Activated CD8-positive, alpha-beta memory T cell treated with anti-CD3 and anti-CD28 coated beads for 48 hours (primary cell): ENCODE measurements at places on chromosomes 3 and 15.
A peak's percentile ranks its signal among the peaks of the same experiment; 100 is the strongest.

DNA sequence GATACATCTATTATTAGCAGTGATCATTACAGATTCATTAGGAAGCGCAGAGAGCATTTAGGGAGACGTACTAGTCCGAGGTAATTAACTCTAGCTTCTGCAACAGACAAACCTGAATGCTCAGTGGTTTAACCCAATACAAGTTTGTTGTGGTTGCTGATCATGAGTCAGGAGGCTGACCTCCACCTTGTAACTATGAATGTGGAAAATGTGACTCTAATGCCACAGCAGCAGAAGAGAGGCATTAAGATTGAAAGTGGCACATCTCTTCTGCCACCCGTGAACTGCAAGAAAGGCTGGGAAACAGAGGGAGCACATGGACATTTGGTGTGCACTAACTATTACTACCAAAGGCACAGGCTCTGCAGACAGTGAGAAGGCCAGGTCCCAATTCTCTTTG, 71.2 kb upstream of the C3orf80 start:
- no peak for DNase-seq

- no peak for DNase-seq
Observed at GRCh38 chr3:135691240-135691639, 274.3 kb upstream of the PPP2R3A start.

DNA sequence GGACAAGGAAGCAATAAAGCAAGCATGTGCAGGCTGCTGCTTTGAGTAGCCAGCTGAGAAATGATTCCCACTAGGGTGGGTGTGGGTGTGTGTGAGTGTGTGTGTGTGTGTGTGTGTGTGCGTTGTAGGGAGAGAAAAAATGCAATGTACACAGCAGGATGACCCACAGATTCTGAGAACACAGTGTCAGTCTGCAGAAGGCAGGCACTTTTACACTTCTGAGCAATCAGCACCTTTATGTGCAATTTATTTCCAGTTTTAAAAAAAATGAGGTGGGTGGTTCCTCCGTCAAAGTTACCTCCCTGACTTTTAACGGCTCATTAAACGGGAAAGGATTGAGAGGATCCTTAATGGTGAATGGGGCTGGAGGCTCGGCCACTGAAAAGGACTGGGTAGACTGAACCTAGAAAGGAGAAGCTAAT, 38.5 kb upstream of the LIPC start:
- no peak for DNase-seq

- DNase-seq: no peak
Observed at GRCh38 chr15:52021892-52022540, 3.0 kb downstream of the MAPK6 start.

DNA sequence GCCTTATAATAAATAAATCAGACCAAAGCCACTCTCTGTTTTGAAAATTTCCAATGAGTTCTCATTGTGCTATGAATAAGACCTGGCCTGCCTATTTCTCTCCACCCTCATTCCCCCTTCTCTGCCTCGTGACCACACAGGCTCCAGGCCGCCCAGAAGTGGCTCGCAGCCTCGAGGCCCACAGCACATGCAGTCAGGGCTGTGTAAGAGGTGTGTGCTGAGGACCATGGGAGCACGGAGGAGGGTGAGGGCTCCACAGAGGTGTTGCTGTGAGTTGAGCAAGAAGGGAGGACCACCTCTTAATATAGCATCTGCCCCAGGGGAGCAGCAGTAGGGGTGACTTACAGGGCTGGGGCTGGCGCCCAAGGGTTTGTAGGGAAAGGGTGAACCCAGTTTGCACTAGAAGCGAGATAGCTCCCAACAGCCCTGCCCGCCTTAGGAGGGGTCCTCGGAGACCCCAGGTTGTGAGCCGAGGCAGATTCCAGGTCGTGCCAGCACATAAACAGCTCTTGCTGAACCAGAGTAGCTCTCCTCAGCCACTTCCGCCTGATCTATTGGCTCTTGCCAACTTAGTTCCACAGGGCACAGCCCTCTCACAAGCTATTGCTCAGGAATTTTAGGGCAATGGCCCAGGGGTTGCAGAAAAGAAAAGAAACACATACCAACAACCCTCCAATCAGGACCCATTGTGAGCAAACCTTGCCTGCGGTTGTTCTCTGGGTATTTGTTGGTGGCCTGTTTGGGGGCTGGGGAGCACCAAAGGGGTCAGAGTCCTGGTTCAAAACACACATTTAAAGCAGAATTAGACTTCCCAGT, 117.7 kb downstream of the MYLK start:
- DNase-seq: no peak

DNA sequence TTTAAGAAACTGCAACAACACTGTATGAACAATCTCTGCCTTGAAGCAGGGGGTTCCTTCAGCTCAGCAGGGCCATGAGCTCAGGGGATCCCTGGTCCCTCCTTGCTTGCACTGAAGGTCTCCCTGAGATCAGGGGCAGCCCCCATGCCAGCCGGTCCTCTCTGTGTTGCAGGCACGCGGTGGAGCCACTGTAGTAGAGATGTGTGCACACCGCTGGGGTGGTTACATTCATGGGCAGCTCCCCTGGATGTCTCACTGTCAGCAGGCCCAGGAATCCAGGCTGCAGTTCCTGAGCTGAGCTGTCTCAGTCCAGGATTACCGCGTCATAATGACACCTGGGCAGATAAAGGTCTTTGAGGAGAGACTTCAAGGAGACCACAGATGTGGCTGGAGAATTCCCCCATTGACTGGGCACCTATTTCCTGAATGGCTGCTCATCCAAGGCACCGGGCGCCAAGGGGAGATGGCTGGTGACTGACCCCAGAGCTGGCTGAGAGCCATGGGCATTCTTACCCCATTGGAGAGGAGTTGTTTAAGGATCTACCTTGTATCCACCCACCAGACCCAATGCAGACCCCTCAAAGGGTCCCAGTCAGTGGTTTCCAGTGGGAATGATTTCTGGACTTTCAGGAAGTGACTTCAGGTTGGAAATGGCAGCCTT, 10.4 kb upstream of the KLF13 start:
- DNase-seq: no peak

GRCh38 chr15:63530752-63531299, 26.4 kb downstream of the USP3 start:
- no peak for DNase-seq

- DNase-seq: no peak
Observed at GRCh38 chr15:63482874-63483323, 21.5 kb upstream of the USP3 start.

- DNase-seq: no peak
Observed at GRCh38 chr15:32652178-32652577, 10.7 kb downstream of the SCG5 start.

DNA sequence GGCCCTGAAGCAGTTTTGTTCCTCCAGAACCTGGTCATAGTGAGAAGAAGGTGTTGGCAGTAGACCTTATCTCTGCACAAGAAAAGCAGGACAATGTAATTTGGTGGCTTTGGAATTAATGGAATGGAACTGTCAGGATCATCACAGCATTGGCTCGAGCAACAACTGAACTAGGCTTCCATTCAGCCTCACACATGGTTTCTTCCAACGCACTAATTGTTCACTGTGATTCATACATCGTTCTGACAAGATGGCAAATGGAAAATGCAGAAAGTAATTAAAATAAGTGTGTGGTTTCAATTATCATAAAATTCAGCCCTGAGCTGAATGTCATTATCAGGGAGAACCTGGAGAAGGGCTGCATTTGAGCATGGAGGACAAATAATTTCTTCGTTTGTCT, 80.6 kb downstream of the MFSD1 start:
- no peak for DNase-seq

GRCh38 chr3:73866846-73867245, 242.1 kb upstream of the PDZRN3 start:
- DNase-seq: no peak

DNA sequence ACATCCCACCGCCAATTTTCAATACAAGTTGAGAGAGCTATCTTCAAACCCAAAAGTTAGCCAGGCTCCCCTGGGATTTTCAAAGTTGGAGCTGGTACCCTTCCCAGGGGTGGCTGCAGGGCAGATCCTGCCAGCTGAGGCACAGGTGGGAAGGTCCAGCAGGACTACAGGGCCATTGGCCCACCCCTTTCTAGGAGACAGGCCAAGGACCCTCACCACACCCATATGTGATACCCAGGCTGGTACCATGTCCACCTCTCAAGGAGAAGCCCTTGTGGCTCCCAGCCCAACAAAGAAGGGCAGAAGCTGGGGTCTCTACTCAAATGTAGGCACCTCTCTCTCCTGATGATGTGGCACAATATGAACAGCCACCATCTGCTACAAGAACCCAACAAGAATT, 8.0 kb downstream of the POC1A start:
- no peak for DNase-seq

GRCh38 chr3:161349529-161350312, 21.6 kb downstream of the SPTSSB start:
- DNase-seq: no peak

GRCh38 chr3:9214185-9214584, 35.3 kb downstream of the SRGAP3 start:
- no peak for DNase-seq

GRCh38 chr3:15601399-15602145, at the start of the genes BTD and HACL1:
BTD (plus strand) TSS chr3:15601745; CDS start chr3:15635440, 33,695 bp downstream.
HACL1 (minus strand) TSS chr3:15601569; CDS start chr3:15601463, 106 bp downstream.
- peak; percentile 96 for DNase-seq

- no peak for DNase-seq
Observed at GRCh38 chr3:100899440-100900091, 93.7 kb downstream of the ABI3BP start.

DNA sequence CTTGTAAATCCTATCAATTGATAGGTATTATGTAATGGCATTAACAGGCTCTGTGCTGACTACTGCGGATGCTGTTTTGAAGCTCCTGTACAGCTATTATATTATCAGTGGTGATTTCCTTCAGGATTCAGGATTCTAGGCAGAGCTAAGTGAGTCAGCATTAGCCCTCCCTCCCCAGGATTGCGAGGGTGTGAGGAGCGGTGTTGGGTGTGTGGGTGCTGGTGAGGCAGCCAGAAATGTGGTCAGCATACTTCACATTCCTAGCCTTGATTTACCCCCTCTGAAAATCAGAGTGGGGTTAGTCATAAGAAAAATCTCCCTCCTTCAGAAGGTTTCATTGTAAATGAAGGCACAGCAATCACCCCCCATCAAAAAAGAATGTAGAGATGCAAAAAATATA, 72.5 kb downstream of the SNTN start:
- no peak for DNase-seq

- DNase-seq: no peak
Observed at GRCh38 chr15:85980946-85981345, 98.7 kb upstream of the AGBL1 start.

GRCh38 chr3:18868911-18869689, 279.2 kb upstream of the KCNH8 start:
- peak; percentile 11 for DNase-seq

DNA sequence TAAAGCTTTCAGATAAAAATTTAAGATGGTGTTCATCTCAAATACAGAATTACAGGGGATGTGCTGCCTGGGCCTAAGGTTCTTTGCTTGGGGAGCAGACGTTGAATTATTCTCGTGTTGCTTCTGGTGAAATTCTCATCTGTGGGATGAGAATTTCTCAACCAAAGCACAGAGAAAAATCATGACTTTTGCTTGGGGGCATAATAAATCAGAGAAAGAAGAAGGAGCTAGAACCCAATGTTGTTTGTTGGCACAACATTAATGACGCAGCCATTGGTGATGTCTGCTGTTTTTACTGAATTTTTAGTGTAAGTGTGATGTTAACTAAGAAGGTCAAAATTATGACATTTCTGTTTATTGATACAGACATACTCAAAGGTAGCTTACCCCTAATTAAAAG, 35.7 kb downstream of the P3H2 start:
- no peak for DNase-seq

DNA sequence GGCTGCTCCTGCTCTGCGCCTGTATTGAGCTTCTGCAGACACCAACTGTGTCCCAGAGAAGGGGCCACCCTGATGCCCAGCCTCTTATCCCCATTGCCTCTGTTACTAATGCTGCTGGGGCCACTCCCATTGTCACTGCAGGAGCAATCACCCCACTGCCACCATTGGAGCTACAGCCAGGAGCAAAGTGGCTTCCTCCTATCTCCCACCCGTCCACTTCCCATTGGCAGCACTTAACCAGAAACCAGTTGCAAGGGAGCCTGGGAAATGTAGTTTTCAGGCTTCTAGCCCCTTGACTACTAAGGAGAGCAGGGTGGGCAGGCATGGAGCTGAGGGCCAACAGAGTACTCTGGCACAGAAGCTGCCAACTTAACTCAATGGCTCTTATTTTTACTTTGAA, 55.9 kb upstream of the KLF13 start:
- no peak for DNase-seq

DNA sequence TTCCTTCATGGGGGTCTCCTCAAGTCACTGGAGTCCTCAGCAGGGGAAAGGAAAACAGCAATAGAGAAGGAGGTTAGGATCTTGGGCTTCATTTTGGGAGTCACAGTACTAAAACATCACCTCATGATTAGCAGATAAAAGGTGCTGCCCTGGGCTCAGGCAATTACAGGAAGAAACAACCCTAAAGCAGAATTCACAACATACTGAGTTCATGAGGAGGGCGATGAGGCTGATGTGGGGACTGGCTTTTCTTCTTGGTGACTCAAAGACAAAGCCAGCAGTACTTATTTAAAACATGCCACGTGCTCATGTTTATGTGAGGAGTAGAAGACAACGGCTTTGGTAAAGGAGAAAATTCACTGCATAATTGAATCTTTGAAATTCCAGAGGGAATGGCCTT, 822.3 kb upstream of the CFAP20DC start:
- no peak for DNase-seq

GRCh38 chr3:78761126-78761525, 1006.7 kb downstream of the ROBO1 start:
- DNase-seq: no peak

- DNase-seq: no peak
Observed at GRCh38 chr15:65517866-65518207, 348 bp upstream of the DPP8 start.

GRCh38 chr15:52076889-52077781, 35.4 kb downstream of the BCL2L10 start:
- no peak for DNase-seq

- peak; percentile 66 for DNase-seq
Observed at GRCh38 chr15:84604826-84605553, 4.2 kb downstream of the ZSCAN2 start.

DNA sequence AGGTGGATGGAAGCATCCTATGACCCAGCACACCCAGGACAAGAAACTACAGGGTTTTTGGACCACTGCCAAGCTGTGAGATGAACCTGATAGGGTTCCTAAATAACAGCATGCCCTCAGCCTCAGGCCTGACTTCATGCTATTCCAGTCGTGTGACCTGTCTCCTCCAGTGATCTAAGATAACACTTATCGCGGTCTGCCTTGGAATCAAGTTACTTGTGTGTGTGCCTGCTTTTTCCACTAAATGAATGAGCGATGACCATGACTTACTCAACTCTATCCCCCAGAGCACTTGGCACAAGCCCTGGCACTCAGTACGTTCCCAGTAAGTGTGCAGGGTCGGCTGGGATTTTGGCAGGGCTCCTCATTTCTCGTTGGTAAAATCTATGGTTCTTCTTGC, 172.7 kb upstream of the TP63 start:
- no peak for DNase-seq
